Activated naive CD8-positive, alpha-beta T cell treated with anti-CD3 and anti-CD28 coated beads, Interleukin-2, amount 10 ng/mL, durations not matched to agents 7 days and 5 days (primary cell): ENCODE measurements at places on chromosomes 1 and 21. TPM values are rescaled to one million over a fixed set of nuclear protein-coding genes. Genes with fewer than 3 reads are reported as not detected.
A peak's percentile ranks its signal among the peaks of the same experiment; 100 is the strongest.

GRCh38 chr1:17816511-17816910 lies 61.4 kb downstream of the ACTL8 start:
- DNase-seq, result no peak

DNA sequence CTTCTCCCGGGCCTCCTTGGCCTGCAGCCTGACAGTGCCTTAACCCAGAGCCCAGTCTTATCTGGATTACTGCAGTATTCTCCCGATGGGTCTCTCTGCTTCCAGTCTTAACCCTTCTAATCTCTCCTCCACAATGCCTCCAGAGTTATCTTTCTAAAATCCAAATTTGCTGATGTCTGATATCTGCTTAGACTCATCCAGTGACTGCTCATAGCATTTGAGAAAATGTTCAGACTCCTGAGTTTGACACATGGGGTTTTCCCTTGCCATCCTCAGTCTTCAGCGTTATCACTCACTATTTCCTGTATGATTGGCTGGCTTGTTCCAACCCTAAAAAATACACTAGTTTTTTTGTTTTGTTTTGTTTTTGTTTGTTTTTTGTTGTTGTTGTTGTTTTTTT lies 102.0 kb downstream of the FMN2 start:
- no peak for DNase-seq

DNA sequence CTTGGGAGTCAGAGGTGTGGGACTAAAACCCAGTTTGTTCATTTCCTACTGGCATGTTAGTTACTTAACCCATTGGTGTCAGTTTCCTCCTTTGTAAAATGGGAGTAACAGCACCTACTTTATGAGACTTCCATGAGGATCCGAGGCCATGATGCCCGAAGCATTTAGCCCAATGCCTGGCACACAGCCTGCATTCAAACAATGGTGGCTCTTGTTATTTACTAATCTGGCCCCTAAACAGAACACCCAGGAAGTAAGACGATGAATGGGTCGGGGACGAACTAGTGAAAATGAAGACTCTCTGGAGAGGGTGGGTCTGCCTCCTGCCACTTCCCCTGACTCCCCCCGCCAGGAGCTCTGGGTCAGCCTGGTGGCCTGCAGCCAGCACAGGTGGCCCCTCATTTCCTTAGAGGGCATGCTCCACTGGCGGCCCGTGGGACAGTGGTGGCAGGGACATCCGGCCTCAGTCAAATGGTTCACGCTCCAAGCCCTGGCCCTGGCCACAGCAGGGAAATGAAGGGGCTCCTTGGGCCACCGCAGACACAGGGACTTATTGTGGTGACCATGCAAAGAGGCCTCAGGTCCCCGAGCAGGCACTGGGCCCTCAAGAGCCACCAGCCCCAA lies 9.5 kb upstream of the TAS1R2 start:
- no peak for DNase-seq

DNA sequence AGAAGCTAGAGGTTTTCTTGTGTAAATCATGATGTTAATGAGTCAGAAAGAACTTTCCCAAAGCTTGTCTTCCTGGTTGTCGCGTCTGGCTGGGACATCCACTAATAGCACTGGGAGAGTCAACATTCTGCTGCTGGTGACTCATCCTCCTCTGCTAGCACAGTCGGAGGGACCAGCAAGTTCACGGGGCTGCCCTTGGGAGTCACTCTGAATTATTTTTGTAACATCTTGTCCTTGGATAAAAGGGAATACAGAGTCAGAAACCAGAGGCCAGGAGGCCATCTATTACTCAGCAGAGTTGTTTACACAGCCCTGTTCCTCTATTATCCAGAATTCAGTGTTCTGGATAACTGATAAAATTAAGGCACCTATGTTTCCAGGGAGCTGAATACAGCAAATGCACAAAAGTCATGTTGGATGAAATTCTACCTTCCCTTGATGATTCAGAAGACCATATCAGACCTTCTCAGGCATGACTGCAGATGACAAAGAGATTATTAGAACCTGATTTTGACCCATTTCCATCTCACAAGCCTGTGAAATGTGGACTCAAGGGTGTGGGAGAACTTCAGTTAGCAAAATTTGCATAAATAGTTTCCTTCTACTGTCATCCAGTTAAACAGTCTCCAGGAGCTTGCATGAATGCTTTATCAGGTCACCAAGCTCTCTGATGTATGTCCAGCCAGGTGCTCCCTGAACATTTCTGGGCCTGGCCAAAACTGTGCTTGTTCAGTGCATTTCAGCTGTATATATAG lies 68.1 kb downstream of the JAK1 start:
- no peak for DNase-seq

- DNase-seq, result no peak
Observed at GRCh38 chr1:237316352-237316751, 274.4 kb downstream of the RYR2 start.

- DNase-seq, result peak; percentile 56
Observed at GRCh38 chr1:154386643-154387352, 18.3 kb upstream of the IL6R start.

DNA sequence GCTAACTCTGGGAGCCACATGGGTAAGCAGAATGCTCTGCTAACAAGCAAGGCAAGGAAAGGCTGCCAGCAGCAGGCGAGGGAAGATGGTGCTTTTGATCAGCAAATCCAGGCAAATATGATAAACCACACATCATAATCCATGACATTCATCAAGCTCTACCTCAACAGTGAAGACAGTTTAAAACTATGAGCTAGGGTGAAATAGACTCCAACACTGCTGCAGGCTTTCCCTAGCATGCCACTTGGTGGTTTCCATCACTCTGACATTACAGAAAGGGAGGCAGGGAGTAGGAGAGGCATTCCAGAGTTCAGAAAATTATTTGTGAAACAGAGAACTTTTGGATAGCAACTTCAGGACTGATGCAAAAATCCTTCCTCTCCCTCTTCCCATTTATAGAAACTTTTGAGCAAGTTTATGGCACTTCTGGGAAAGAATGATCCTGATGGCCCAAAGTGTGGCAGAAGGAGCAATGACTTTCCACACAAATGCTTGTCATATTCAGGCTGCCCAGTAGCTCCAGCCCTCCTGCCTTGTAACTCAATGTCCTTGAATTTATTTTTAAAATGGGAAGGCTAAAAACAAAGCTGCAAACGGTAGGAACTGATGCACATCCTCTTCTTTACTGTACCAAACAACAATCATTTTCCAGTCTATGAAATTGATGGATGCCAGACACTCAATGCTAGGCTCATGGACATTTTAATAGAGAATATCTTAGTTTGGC lies 70.8 kb downstream of the SMYD2 start:
- DNase-seq, result no peak

Gene CD48
- total RNA-seq, result 379 TPM

Gene CAPZB
- 412 TPM for total RNA-seq

GRCh38 chr1:52792036-52792435 lies 50.5 kb upstream of the ZYG11A start:
- DNase-seq, result no peak

- no peak for DNase-seq
Observed at GRCh38 chr1:6652986-6653385, 28.3 kb downstream of the THAP3 start.

DNA sequence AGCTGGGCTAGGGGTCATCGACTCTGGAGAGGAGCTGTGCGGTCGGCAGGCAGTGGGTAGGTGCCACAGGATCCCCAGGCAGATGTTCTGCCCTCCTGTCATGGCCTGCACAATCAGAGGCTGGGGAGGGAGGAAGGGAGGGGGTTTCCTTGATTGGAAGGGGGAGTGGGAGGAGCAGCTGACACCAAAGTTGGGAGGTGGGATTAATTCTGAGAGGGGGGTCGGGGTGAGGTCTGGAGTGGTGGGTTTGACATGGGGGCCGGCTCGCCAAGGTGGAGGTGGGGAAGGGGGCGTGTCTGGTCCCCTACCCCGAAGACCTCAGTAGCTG lies 651 bp upstream of the HPCA start:
- DNase-seq, result no peak

DNA sequence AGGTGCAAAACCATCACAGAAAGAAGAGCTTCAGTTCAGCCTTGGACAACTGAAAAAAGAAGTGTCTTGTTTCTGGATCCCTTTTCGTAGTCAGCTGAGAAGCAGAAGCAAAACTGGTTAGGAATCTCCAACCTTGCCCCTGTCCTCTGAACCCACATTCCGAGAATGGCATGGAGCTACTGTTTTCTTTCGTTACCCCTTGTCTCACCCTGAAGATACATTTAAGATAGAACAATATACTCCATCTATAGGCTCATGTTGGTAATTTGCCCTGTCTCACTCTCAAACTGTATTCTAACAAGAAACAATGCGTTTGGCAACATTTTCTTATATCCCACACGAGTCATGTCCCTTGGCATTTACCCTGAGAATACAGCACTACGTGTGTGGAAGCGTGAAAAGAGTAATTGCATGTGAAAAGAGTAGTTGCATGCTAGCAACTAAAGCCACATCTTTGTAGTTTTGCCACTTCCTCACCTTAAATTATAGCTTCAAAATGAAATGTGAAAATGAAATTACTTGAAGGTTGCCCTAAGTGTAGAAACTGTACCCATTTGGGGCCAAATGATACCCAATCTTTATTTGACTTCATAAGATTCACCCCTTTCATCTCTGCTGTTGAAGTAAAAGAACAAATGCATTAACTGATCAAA lies 5.3 kb downstream of the SLAMF7 start:
- no peak for DNase-seq

- DNase-seq, result no peak
Observed at GRCh38 chr1:235864469-235864868, 2.2 kb downstream of the LYST start.

Gene ARMH1
- 105 TPM for total RNA-seq

DNA sequence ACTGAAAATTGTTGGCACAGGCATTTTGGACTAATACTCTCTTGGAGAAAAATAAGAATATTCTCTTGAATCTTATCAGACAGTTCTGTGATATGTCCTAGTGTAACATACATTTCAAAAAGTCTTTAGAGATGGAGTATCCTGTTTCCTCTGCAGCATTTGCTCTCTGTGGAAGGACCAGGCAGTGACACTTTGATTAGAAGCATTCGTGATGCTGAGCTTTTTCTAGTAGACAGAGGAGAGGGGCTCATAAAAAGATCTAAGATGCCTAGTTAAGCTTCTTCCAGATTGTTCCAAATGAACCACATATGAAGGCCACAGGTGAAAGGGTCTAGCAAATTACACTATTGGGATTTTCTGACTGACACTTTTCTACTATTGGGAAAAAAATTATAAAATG lies 120.3 kb downstream of the C1orf21 start:
- no peak for DNase-seq

Gene PGLYRP3
- not detected for total RNA-seq

- no peak for DNase-seq
Observed at GRCh38 chr1:111468717-111469100, 5.1 kb upstream of the C1orf162 start.

Gene WRAP73
- 41.6 TPM for total RNA-seq

DNA sequence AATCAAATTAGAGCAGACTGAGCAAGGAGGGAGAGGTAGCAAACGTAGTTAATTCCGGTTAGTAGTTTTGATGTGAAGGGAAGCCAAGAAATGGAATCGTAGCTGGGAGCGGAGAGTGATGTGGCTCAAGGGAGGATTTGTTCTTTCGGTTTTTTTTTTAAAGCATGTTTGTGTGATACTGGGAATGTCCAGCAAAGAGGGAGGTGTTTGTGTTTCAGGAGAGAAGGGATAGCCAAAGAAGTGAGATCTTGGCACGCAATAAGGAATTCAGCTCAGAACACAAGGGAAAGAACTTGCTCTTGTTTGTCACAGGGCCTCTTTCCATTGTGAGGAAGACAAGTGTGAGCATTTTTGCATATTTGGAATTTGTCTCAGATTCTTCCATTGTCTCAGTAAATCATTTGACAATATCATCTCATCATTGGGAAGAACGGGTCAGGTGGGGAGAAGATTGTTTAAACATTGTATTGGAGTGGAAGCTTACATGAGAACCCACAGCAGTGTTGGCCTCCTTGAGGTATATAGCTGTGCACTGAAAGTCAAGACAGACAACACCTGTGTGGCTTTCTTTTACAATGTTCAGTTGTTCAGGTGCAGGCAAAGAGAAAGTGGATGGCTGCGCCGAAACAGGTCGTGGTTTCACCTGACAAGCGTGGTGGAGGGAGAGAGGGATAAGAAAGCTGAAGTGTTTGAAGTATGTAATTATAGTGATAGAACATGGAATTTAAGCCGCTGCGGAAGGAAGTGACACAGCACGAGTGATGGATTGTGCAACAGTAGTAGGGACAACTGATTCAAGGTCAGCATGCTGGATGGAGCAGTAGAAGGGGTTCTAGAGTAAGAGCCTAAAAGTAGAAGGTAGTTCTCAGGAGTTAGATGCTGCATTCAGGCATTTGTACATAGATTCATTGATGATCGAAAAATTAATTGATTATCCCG lies 25.4 kb downstream of the FMN2 start:
- no peak for DNase-seq

DNA sequence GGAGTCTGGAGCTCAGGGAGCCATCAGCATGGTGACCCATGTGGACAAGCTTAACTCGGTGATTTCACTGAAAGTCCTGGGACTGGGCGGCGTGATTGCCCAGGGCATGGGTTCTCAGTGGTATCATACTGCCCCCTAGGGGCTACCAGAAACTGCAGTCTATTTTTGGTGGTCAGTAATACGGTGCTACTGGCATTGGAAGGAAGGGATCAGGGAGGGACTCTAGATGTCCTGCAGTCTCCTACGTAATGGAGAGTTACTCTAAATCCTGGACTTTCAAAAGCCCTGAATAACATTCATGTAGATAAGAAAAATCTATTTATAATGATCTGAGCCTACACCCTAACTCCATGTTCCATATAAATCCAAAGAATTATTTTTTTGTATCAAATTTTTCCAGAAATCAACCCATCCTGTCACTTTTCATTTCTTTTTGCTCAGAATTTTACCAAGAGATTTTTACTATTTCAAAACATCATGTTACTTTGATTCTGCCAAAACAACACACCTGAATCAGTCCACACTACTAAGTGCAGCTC lies 37.3 kb downstream of the PABPC4 start:
- peak; percentile 54 for DNase-seq

DNA sequence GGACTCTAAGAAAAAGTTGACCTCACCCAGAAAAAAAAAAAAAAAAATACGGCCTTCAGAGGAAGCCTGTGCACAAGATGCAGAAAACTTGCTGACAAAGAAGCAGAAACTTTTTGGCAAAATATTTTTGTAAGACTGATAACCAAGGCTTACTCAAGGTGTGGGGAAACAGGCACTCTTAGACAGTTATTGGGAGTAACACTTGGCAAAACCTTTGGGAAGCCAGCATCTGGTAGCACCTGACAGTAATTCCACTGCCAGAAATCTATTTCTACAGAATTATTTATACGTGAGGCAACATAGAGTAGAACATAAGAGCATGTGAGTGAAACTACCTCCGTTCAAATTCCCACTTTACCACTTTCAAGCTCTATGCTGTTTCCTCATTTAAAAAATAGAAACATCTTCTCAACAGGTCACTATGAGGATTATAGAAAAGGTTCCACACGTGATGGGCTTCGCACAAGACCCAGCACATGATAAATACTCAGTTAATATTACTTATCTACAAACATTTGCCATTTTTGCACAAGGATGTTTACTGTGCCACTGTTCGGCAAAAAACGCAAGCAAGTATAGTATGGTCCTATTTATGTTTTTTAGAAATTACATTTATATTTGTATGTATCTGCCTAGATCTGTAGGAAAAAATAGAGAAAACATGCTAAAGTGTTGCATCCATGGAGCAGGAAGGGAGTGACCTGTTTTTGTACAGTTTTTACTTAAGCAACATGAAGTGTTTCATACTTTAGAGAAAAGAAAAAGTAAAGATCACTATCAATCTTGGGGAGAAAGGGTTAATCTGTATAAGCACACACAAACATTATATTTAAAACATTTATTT lies 22.2 kb downstream of the MRPL39 start:
- no peak for DNase-seq

GRCh38 chr1:9164532-9164900 lies 35.6 kb upstream of the GPR157 start:
- no peak for DNase-seq

Gene EPS8L3
- not detected for total RNA-seq
